Stimulated activated naive CD4-positive, alpha-beta T cell (primary cell): ENCODE measurements at places on chromosomes 4 and X.

- DNase-seq, result no peak
Observed at GRCh38 chr4:169029947-169030346, 19.9 kb upstream of the CBR4 start.

GRCh38 chr4:184534511-184535391 is 60.4 kb upstream of the IRF2 start:
- peak; percentile 71 for DNase-seq

GRCh38 chr4:120399826-120400225 is 333.2 kb upstream of the MAD2L1 start:
- no peak for DNase-seq

DNA sequence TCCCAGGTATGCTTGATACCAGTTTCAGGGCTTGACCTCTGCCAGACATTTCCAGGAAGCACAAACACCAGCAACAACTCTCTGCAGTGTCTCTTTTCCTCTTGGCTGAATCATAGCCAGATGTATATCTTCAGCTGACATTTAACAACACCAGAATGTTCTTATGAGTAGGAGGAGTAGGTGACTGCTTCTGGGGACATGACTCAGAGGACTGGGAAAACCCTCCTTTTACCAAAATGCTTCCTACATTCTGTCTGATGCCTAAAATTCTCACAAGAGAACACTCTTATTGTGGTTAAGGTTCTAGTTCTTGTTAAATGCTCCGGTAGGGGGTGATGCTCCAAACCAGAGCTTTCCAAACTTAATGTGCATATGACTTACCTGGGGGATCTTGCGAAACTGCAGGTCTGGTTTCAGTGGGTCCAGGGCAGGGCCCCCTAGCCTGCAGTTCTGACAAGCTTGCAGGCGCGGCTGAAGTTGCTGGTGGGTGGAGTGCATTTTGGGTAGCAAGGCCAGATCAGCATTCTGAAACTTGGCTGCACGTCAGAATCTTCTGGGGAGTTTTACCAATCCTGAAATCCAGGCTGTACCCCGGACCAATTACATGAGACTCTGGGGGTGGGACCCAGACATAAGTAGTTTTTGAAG is 329.3 kb upstream of the RPS6KA3 start:
- no peak for DNase-seq
